ENCODE measurements at places on chromosomes 11 and 22.

- DNase-seq = no peak
Observed at GRCh38 chr11:128595221-128595620, 7.9 kb upstream of the ETS1 start.

DNA sequence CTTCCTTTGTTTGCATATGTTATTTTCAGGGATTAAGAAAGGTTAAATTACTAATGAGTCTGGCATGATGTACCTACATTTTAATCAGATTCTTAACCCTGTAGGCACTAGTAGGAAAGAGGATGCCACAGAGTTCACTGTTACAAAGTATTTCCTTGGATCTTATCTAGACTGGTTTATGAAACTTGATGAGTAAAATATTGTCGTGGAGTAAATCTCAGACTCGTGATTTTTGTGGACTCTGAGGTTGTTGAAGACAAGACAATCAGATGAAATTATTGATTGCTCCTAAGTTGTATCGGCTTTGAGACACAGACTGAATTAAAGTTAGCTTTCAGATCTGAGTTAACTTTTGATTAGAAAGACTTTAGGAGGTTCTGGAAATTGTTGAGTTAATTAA, 6.0 kb downstream of the KMT2A start:
- DNase-seq = no peak

DNA sequence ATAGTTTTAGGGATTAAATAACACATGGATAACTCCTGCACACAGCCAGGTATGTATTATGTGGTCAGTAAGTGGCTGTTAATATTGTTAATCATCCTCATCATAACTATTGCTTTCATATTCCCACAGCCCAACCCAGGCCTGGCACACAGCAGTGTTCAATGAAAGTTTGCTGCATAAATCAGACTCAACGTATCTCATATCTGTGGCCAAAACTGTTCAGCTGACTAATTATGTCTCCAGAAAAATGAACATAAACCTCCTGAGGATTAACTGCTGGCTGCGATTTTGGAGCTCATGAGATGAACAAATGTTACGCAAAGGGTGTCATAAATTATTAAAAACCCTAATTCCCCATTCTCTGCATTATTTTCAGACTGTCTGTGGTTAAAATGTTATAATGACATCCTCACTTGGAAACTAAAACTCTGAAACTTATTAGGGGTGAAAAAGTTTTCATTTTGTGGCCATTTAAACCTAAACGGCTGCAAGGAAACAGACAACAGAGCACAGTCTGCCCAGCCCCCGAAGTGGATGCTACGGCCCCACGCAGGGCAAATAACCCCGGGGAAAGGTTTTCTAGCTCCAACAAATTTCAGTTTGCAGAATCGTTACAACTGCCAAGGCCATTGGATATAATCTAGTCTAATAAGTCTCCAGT, 17.3 kb downstream of the ABCC8 start:
- DNase-seq = no peak

GRCh38 chr22:38125751-38126201, 15.3 kb upstream of the BAIAP2L2 start:
- no peak for DNase-seq

GRCh38 chr11:104899226-104899625, 966 bp upstream of the CASP12 start:
- no peak for DNase-seq

DNA sequence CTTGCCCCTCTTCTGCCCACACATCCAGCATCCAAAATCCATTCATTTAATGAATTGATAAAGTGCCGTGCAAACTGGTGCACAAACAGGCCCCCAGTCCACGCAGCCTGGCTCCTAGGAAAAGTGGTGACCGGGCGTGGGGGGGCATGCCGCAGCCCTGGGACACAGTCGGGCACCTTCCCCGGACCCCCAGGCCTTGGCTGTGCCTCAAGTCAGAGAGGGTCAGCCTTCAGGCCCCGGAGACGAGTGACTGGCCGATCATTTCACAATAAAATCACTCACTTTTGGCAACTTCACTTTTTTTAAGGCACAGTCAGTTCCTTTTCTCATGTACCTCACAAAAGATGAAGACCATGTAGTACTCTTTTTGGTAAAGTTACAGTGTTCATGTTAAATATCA, 8.0 kb downstream of the CDPF1 start:
- DNase-seq = no peak

DNA sequence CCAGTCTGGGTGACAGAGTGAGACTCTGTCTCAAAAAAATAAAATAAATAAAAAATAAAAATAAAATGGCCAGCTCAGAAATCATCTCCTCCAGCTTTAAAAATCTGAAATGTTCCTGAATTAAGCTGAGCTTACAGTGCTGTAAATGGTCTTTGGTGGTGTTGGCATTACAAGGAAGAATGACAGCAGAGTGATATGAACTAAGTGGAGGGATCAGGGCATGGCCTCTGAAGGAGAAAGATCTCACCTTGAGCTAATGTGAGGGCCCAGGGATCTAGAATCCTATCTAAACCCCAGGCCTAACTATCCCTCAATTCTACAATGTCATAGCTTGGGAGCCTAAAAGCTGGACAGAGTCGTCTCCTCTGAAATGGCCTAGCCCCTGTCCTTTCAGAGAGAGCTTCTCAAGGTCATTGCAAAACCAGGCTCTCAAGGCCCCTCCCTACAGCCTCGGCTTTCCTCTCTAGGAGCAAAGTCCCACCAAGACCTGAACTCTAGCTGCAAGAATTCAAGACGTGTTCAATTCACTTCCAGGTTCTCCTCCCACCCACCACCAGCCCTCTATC, 345.4 kb downstream of the BUD13 start:
- no peak for DNase-seq

- no peak for DNase-seq
Observed at GRCh38 chr11:77009533-77010160, 24.6 kb upstream of the B3GNT6 start.

- DNase-seq = no peak
Observed at GRCh38 chr11:123425367-123425766, 4.7 kb upstream of the GRAMD1B start.

- DNase-seq = no peak
Observed at GRCh38 chr11:123587044-123587443, 67.4 kb downstream of the SCN3B start.

GRCh38 chr11:20110908-20111669, 49.2 kb downstream of the DBX1 start:
- peak; percentile 51 for DNase-seq

DNA sequence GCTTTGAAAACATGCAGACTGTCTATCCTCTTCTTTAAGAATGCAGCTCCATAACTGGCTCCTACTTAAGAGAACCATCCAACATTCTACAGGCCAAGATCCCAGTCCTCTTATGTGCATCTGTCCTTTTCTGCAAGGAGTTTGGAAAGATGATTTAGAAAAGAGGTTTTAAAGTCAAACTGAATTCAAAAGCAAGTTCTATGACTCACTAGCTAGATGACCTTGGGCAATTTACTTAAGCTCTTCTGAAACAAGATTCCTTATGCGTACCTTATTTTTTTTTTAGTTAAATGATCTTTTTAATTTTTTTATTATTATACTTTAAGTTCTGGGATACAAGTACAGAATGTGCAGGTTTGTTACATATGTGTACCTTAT, 29.2 kb downstream of the GUCY1A2 start:
- no peak for DNase-seq

DNA sequence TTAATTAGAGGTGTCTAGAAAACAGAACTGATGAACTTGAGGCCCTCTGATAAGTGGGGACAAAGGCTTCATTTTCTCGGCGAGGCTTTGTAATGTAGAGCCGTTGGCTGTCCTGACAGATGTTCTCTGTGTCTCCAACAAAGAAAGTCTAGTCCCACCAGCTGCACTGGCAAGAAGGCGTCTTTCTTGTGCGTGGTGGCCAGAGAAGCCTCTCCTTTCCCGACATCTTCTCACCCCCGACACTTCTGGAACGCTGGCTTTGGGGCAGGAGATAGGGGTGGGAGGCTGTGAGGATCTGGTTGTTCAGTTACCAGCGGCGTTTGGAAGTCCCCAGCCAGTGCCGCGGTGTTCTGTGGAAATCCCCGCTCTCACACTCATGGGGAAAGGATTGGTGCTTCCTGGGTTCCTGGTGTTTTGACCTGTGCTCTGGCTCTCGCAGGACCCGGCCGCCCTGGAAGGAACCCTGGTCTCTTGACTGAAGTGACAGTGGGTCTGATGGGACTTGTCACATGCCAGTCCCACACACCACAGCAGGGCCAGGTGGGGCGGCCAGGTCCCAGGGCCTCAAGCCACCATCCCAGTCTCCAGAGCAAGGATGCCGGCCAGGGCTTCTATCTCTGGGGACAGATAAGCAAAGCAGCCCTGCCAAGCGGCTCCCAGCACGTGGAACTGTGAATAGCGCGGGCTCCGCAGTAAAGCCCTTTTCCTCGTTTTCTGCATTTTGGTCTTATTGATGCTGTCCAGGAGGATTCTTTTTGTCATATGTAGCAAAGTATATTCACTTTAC, 23.2 kb downstream of the FADS2 start:
- DNase-seq = no peak

- DNase-seq = no peak
Observed at GRCh38 chr22:44407987-44408828, 89.8 kb downstream of the RTL6 start.

DNA sequence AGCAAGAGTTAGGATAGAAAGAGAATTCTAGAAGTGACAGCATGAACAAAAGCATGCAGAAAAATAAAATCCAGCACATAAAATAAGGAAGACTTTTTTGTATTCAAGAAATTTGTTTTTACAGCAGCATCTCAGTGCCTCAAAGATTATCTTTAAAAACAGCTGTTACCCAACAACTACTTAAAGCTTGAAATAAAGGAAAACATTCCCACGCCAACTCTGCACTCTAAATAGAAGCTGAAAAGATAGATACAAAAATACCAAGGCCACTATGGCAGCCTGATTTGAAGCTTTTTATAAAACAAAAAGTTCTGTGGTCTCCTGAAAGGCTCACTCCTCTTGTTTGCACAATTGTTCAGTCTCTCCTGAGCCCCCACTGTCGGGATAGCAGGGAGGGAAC, 83.6 kb upstream of the LRRC55 start:
- DNase-seq = no peak

DNA sequence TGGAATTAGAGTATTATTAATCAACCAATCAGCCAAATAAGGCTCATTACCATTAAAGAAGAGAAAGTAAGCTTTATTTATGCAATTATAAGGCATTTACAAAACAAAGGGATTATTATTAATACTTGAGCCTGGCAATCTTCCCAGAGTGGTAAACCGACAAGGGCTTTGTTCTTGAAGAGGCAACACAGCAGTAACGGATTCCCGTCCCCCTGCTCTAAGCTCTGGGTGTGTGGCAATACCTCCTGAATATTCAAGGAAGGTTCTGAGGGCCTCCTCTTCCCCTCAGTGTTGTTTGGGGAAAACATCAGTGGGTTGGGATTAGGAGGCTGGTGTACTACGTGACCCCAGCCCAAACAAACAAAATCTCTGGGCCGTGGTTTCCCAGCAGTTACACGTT, 176.5 kb downstream of the TENM4 start:
- no peak for DNase-seq

DNA sequence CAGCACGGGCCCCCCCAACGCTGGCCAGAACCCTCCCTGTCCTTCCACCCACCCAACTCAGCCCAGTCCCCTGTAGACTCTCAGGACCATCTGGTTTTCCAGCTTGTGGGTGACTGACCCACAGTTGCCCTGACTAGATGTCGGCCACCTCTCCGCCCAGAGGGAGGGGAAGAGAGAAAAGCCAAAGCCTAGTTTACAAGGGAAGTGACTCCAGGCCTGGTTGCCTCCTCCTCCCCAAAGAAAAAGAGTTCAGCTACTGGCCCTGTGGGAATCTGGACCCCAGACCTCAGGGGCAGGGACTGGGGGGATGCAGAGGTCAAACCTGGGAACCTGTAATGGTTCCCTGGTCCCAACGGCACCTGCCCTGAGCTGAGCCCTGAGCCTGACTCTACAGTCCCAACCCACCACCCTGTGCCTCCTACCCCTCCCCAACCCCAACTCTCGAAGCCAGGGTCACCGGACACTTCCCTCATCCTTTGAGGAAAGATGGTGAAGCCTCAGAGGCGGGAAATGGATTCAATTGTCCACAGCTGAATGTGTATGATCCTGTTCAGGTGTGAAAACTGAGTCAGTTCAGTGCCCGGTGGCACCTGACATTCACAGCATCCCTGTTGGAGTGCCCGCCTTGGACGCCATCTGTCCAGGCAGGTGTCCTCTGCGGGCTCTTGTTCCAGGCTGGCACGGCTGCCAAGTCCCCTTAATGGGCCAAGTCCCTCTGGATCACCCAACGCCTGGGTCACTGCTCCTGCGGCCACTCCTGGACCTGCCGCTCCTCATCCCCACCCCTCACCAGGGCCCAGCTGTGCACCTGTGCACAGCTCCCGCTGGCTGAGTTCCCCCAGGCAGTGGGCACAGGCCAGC, 21.0 kb upstream of the WNT7B start:
- no peak for DNase-seq

- no peak for DNase-seq
Observed at GRCh38 chr11:130692220-130692619, 224.1 kb downstream of the SNX19 start.

DNA sequence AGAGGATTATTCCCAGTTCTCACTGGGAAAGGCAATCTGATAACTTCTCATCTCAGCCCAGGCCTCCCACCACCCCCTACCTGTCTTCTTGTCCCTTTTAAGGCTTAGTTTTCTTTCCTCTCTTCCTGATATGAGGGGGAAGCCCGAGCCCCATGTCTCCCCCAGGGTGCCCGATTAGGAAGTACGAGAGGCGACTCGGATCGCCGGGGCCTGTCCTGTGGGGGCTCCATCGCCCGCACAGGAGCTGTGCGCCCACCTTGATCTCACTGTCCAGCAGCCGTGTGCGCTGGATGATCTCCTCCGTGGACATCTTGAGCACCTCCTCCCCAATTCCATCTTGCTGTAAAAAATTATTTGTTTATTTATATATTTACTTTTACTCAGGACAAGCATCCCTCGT, 628 bp downstream of the PSMC3 start:
- no peak for DNase-seq

DNA sequence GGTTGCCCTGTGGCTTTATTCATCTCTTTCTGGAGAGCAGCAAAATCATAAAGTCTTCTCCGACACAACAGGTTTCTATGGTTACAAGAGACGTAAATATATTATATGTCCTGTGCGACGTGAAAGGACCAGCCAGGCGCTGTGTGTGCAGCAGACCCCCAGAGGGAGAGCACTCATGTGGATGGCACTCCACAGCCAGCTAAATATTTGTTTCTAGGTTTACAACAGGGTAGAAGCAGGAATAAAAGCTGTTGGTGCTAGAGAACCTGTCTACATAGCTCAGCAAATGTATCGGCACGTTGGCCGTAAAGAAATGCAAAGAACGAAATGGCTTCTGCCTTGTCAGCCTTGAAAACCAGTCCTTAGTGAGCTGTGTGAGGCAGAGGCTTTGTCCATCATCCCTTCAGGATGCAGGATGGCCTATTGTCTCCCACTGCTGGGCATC, 133.8 kb upstream of the PITPNB start:
- DNase-seq = no peak

- no peak for DNase-seq
Observed at GRCh38 chr11:12808519-12808918, 134.3 kb downstream of the TEAD1 start.

- peak; percentile 11 for DNase-seq
Observed at GRCh38 chr11:68383976-68384501, 71.6 kb downstream of the LRP5 start.
